ENCODE measurements at places on chromosomes 11 and 22.

DNA sequence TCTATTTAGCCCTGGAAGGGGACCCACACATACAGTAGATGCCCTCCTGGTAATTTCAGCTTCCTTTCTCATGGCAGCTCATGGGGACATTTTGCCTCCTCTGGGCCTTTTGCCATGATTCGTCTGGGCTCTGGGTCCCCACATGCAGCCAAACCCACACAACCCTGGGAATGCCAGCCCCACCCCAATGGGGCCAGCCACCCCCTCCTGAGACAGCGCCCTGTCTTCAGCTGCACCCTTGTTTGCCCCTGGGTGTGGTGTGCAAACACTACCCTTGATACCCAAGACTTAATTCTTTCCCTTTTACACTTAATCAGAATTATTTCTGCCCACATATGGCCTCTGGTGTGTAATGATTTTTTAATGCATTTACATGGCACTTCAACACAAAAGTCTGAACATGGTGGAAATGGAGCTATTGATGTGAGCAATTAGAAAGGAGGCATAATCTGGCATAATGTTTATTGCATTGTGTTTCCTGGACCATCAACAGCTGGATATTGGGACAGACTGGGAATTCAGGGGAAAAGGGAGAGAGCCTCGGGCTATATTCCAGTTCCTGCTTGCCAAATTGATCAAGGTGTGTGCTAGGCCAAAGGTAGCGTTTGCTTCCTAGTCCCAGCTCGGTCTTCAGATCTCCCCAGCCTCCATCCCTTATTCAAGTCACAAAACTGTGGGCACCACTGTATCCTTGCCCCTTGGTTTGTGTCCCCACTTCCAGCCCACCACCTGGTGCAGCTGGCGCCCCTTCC, 85.0 kb upstream of the ANO1 start:
- DNase-seq, result no peak

DNA sequence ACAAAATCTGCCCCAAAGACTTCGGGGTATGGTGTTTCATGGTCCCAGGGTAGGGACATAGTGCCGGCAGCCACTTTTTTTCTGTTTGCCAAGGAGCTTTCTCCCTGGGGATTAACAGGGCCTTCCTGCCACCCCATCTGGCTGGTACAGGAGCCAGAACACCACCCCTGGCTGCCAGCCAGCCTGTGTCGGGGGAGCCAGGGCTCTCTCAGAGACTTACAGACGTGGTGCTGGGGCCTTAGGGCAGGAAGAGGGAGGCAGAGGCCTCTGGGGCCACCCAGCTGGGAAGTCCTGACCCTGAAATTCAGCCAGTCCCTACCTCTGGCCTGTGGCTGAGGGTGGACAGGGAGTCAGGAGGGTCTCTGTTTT, 52.4 kb upstream of the CDON start:
- DNase-seq, result no peak

DNA sequence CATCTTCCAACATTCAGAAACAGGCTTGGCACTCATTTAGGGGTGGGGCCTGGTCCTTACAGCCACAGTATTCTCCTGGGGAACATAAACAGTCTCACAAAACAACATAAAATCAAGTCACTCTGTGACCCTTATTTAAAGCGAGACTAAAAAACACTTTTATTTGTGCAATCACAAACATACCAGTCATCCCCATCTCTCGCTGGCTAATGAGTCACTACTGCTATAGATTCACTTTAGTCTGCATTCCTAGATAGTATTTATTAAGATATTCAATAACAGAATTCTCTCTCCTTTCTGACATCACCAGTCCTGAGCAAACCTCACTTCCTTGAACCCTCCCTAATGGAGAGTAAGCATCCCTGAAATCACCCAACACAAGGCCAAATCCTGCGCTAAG, 68.0 kb downstream of the ZBTB44 start:
- no peak for DNase-seq

GRCh38 chr11:120012245-120012644, 125.7 kb downstream of the TRIM29 start:
- no peak for DNase-seq

All from brain pericyte (primary cell).